Gastrocnemius medialis (tissue), 4 donors: ENCODE measurements at places on chromosomes 1 and 21. TPM values are rescaled to one million over a fixed set of nuclear protein-coding genes. Genes with fewer than 3 reads are reported as not detected.

AK5 gene
- total RNA-seq: 0.07 TPM

DNA sequence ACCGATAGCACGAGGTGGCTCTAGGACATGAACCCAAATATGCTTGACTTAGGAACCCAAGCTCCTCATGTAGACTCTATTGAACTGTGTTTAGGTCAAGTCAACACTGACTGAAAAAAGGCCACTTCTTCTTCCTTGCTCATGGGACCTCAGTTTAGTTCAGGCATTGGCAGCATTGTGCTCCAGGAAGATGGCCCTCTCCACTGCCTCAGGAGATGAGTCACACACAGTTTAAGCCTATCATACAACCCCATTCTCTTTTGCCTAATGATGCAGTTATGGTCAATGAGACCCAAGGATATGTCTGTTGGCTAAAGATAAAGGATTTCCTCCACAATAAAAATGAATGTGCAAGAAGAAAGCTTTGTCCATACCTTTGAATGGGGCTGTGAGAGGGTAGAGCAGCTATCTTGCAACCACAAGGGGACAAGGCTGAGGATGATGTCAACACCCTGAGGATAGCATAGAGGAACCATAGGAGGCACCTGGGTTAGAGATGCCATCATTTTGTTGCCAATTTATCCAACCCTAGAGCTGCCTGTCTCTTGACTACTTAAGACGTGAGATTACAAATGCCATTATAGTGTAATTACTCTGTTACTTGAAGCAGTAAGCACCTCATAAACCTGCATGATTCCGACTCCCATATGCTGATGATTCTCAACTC is 3.0 kb upstream of the TRIM63 start:
- H3K27ac ChIP-seq: peak overlapping the region; percentile 94
- DNase-seq: no peak
- H3K27me3 ChIP-seq: no peaks in the 10 kb centered on the region
- peaks cover 6% of the 10 kb centered on the region for H3K36me3 ChIP-seq
- no peak overlapping the region for H3K4me3 ChIP-seq

GRCh38 chr1:225999912-226000337 is 782 bp upstream of the SDE2 start:
- peak overlapping the region; percentile 98 for H3K27ac ChIP-seq
- no peaks in the 10 kb centered on the region for H3K27me3 ChIP-seq
- H3K4me1 ChIP-seq: peaks cover 41% of the 10 kb centered on the region
- DNase-seq: no peak
- H3K4me3 ChIP-seq: peak overlapping the region; percentile 62

DNA sequence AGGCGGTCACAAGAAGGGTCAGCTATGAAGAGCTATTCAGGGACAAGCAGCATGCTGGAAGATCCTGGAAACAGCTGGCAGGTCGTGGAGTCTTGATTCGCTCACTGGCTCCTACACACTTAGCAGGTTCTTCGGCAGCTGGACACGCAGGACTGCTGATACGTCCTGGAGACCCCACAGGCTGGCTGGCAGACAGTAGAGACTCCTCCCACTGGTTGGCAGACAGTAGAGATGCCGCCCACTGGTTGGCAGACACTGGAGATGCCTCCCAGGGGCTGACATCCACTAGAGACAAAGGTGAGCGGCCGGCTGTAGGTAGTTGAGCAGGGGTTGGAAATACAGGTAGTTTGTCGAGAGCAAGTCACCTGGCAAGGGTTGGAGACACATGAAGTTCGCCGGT is 466 bp downstream of the KRTAP11-1 start:
- no peak overlapping the region for H3K4me3 ChIP-seq
- H3K27ac ChIP-seq: no peak overlapping the region
- no peaks in the 10 kb centered on the region for H3K4me1 ChIP-seq

- DNase-seq: no peak
- H3K27me3 ChIP-seq: no peaks in the 10 kb centered on the region
- no peaks in the 10 kb centered on the region for H3K36me3 ChIP-seq
- no peak overlapping the region for H3K27ac ChIP-seq
Measured at GRCh38 chr1:201084295-201084694, 27.9 kb downstream of the CACNA1S start.

FCRL6 gene
- total RNA-seq: not detected

DNA sequence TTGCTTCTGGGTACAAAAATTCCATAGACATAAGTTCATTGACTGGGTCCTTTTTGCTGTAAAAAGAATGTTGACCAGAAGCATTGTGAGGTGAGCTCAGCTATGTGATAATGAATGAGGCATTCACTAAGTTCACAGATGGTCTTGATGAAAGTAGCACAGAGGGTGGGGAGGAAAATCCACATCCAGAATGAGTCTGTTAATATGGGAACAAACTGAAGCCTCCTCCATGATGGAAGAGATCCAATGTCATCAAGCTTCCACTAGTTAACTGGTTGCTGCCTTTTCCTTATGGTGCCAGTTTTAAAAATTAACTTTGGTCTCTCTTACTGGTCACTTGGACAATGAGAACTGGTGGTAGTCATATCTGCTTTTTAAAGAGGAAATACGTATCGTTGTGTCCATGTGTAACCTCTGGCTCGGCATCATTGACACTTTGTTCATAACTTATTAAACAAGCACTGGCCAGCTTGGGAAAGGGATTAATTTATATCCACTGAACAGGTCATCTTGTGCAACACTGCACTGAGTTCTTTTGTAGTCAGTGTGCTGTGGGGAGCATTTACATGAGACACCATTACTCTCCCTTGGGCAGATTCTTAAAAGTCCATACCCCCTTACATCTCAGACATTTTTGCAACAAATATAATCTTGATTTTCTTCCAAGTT is 88.6 kb downstream of the ADAMTS1 start:
- no peak overlapping the region for H3K4me3 ChIP-seq
- DNase-seq: no peak
- no peaks in the 10 kb centered on the region for H3K27me3 ChIP-seq
- H3K4me1 ChIP-seq: no peaks in the 10 kb centered on the region
- no peak overlapping the region for H3K27ac ChIP-seq
- no peaks in the 10 kb centered on the region for H3K36me3 ChIP-seq

DNA sequence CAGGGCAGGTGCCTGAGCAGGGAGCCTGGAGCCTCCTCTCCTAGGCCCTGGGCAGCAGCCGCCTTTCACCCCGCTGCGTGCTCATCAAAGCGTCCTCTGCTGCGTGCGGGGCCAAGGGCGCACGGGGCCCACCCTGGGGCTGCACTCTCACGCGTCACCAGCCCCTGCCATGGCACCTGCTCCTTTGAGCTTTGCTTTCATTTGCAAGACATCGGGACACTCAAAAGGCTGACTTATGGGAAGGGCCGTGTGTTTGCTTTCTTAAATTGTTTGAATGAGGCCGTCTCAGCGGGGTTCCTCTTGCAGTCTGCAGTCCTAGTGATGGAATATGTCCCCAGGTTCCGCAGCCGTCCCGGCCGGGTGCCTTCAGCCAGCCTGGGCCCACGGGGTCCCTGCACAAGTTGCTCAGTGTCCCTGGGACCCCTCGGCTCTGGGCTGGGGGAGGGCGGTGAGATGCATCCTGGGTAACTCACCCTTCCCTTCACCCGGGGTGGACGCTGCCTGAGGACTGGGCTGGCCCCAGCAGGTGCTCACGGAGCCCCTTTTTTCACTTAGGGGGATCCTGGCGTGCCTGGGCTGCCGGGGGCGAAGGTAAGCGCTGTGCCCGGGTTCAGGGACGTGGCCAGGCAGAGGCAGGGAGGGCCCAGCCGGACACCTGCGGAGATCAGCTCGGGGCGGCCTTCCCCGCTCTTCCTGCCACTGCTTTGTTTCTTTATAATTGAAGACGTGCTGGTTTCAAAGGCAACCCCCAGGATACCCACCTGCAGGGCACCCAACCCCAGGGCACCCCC is 53.1 kb downstream of the SLC19A1 start:
- H3K36me3 ChIP-seq: no peaks in the 10 kb centered on the region
- H3K27ac ChIP-seq: no peak overlapping the region
- no peaks in the 10 kb centered on the region for H3K4me1 ChIP-seq

DNA sequence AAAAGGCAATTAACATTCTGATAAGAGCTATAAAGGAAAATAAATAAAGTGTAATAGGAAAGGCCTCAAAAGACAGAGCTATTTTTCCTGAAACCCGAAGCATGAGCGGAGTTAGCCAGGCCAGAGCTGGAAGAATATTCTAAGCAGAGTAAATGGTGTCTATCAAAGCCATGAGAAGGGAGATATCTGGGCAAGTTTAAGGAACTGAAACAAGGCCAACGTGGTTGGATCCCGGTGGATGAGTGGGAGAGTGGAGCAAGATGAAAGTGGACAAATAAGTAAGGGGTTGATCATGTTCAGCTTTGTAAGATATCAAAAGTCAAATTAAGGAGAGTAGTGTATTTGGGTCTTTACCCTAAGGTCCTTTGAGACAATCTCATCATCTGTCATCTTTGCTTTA is 234.0 kb downstream of the TM2D1 start:
- H3K4me3 ChIP-seq: no peak overlapping the region
- no peak overlapping the region for H3K27ac ChIP-seq
- DNase-seq: no peak
- H3K4me1 ChIP-seq: no peaks in the 10 kb centered on the region
- no peaks in the 10 kb centered on the region for H3K27me3 ChIP-seq

- H3K36me3 ChIP-seq: no peaks in the 10 kb centered on the region
- DNase-seq: no peak
- H3K4me1 ChIP-seq: peaks cover 21% of the 10 kb centered on the region
- no peaks in the 10 kb centered on the region for H3K27me3 ChIP-seq
- peak overlapping the region; percentile 86 for H3K27ac ChIP-seq
Measured at GRCh38 chr1:37553598-37553926, 531 bp downstream of the SNIP1 start.

- H3K27me3 ChIP-seq: no peaks in the 10 kb centered on the region
- no peak overlapping the region for H3K4me3 ChIP-seq
- H3K36me3 ChIP-seq: no peaks in the 10 kb centered on the region
- peaks cover 8% of the 10 kb centered on the region for H3K4me1 ChIP-seq
- peak overlapping the region; percentile 38 for H3K27ac ChIP-seq
Measured at GRCh38 chr21:35324372-35325220, 275.5 kb upstream of the RUNX1 start.

GRCh38 chr1:16067127-16067768 is 6.2 kb downstream of the FAM131C start:
- DNase-seq: no peak
- peaks cover 5% of the 10 kb centered on the region for H3K27me3 ChIP-seq
- no peak overlapping the region for H3K27ac ChIP-seq
